GF-D8 (cell line): ENCODE measurements at places on chromosomes 6 and 20.

- no peak for DNase-seq
Observed at GRCh38 chr6:30879684-30880427, 4.5 kb upstream of the DDR1 start.

GRCh38 chr20:44026647-44027342 is 112.1 kb downstream of the TOX2 start:
- DNase-seq, result no peak

GRCh38 chr20:25274481-25274880 is 26.6 kb downstream of the PYGB start:
- no peak for DNase-seq

- no peak for DNase-seq
Observed at GRCh38 chr6:129966125-129966524, 52.3 kb upstream of the L3MBTL3 start.
